ENCODE measurements at places on chromosomes 3 and 15.

- no peak for DNase-seq
These were observed 37.4 kb upstream of the AZI2 start for GRCh38 chr3:28386049-28386448.

- no peak for DNase-seq
These were observed 128.5 kb downstream of the MYRIP start for GRCh38 chr3:39937874-39938273.

GRCh38 chr3:160546727-160547126, 18.6 kb downstream of the KPNA4 start:
- DNase-seq = no peak

GRCh38 chr3:131349946-131350347, 31.6 kb upstream of the NUDT16 start:
- no peak for DNase-seq

DNA sequence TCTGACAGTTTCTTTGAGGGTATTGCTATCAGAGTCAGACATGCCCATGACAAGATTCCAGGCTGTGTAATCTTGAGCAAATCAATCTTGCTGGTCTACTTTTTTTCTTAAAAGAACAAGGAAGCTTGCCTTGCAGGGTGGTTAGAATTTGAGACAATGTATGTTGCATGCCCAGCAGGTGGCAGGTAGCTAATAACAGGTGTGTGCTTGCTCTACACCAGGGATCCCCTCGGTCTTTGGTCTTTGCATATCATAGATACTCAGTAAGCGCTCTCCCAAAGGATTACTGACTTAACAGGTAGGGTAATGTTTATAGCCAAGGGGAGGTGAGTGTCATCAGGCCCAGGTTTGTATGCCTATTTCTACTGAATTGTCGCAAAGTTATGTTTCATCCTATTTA, 37.3 kb downstream of the CACNA1D start:
- no peak for DNase-seq

DNA sequence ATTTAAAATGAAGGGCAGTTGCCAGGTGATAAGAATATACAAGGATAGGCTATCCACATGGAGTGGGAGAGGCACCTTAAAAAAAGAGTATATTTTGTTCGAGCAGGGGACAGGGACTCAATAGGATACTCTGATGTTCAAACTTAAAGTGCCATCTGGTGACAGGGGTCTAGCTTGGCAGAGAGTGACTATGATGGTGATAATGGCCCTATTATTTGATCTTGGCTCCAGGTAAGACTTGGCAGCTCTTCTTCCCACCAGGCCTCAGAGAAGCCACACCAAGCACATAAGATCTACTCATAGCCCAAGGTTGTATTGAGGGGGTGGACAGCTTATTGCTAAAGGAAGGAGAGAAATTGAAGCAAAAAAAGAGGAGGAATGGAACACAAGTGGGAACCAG, 109.0 kb upstream of the MANF start:
- DNase-seq = no peak

DNA sequence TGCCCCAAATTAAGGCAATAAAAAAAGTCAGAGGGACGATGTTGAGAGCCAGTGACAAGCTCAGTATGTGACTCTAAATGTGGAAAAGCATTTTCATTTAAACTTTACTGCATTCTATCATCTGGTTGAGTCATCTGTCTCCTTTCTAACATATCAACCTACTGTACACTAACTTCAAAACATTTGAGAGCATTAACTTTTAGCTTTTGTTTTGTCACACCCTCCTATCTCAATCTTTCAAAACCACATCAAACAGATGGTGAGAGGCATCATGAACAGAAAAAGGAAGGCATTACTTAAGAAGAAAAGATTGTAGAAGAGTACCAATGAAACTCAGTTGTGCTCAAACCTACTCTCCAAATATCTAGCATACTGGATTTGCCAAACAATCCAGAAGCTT, 4.8 kb downstream of the LRRC58 start:
- DNase-seq = no peak

DNA sequence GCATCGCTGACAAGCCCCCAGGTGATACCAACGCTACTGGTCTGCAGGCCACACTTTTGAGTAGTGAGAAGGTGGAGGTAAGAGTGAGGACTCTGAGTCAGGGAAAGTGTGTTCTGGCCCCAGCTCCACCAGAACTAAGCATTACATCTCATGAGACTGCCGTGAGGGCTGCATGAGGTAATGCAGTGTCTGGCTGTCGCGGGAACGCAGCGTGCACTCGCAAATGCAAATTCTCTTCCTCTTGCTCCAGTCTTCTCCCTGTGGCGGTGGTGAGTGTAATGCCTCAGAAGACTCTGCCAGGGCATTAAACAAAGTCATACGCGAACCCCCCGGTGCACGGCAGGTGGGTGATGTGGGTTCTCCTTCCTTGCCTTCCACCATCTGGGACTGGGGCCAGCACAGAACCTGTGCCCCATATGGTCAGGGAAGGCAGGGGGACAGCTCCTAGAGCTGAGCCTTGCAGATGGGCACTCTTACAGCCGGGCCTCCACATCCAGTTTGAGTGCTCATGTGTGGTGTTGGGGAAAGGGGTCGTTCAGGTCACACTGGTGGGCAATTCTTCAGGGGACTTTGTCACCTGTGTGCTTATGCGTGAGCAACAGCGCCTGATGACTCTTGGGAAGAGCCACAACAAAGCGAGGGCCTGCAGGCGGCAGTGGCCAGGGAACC, 175.8 kb downstream of the XXYLT1 start:
- no peak for DNase-seq

DNA sequence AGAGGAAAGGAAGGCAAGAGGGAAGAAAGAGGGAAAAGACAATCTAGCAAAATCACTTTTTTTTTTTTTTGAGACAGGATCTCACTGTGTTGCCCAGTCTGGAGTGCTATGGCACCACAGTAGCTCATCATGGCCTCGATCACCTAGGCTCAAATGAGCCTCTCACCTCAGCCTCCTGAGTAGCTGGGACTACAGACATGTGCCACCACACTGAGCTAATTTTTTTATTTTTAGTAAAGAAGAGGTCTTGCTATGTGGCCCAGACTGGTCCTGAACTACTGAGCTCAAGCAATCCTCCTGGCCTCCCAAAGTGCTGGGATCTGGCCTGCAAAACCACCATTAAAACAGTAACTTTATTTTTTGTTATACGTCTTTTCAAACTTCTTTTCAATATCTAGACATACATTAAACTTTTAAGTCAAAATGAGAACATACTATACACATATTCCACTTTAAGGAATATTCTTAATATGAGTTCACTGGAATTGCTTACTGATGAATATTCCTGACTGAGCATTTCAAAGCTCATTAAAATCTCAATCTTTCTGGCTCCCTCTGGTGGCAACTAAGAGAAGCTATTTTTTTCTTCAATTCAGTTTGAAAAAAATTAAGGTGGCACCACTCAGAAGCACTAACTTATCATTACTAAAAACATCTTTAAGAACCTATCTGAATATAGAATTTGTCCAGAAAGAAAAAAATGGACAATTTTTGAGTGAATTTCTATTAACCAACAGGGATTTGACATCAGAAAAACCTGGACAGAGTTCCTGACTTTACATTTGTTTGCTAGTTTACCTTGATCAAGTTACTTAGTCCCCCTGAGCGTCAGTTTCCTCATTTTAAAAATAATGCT, 40.9 kb downstream of the UACA start:
- DNase-seq = peak; percentile 48

- no peak for DNase-seq
These were observed 103.9 kb downstream of the SHQ1 start for GRCh38 chr3:72744330-72744729.

DNA sequence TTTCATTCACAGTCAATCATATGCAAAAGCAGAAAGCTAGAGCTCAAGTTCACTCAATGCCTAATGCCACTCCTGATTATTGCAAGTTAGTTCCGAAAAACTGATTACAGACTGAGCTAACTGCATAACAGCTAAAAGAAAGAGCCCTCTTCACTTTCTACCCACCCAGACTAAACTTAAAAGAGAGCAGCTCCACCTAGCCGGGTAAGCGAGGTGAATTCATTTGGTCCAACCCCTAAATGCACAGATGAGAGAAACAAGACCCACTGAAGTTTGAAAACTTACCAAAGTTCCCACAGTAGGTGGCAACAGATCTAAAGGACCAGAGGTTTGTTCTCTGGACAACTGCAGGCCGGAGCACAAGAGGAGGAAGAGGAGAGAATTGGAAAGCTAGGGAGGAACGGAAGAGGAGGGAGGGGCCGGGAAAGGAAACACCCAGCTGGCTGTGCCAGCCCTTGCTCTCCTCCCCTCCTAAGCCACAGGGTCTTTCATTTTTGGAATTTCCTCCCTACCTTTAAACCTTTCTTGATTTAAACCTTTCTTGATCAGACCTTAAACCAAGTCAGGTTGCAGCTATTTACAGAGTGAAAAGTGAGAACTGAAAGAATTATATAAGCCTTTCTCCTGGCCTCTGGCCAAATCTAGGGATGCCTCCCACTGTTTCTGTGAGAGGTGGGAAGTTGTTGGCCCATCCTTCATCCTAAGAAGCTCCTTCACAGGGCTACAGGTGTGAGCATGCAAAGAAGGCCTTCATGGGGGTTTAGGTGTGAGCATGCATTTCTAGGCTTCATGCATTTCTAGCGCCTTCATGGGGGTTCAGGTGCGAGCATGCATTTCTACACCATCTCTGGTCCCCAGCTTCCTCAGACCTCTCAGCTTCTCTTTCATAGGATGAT, 114.7 kb upstream of the LMOD3 start:
- DNase-seq = no peak

DNA sequence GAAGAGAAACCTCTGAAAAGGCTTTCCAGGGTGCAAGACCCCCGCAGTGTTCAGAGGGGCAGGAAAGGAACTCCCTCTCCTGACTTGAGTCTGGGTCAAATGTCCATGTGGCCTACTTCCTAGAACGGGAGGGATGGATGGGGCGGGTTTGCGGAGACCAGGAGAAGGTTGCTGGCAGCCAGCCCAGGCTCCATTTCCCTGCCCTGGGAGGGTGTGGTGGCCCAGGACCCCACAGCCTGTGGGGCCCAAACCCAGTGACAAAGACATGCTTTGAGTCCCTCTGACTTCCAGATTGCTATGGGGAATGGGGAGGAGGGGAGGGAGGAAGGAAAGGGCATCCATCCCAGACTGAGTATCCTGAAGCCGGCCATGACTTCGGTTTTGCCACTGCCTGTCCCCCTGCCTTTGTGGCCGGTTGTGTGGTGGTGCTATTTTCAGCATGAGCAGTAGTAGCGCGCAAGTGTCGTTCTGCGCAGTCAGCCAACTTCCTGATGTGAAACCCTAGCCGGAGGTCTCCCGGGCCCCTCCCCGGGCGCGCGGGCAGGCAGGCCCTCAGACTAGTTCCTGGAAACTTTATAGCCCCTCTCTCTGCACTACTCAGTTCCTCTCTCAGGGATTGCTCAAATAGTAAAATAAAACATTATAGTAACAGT, 24.4 kb downstream of the MAGEF1 start:
- DNase-seq = no peak

DNA sequence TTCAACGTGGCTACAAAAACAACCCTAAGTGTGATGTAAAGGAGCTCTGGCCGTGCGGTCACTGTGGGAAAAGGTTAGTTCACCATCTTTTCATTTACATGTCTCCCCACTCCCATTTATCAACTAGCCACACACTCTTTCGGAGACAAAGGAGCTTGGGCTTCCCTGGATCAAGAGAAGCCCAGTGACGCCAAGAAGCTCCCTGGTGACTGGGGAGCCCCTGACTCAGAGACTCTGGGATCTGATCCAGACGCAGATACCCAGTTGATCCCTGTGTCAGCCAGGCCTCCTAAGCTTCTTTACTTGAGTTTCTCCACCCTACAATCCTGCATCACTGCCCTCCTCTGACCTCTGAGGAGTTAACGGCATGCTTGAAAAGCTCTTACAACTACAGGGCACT, 43.9 kb downstream of the HEG1 start:
- DNase-seq = peak; percentile 5

DNA sequence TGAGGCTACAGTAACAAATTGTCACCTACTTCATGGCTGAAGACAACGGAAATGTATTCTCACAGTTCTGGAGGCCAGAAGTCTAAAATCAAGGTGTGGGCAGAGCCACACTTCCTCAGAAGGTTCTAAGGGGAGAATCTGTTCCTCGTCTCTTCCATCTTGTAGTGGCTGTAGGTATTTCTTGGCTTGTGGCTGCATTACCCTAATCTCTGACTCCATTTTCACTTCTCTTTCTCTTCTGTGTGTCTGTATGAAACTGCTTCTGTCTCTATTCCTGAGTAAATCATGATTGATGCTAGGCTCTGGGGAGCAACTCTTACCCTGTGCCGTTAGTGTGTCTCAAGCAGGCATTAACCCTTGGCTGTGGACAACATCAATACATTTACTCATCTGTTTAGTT, 164.7 kb downstream of the SQOR start:
- no peak for DNase-seq

GRCh38 chr15:87916208-87916607, 340.3 kb downstream of the NTRK3 start:
- no peak for DNase-seq

DNA sequence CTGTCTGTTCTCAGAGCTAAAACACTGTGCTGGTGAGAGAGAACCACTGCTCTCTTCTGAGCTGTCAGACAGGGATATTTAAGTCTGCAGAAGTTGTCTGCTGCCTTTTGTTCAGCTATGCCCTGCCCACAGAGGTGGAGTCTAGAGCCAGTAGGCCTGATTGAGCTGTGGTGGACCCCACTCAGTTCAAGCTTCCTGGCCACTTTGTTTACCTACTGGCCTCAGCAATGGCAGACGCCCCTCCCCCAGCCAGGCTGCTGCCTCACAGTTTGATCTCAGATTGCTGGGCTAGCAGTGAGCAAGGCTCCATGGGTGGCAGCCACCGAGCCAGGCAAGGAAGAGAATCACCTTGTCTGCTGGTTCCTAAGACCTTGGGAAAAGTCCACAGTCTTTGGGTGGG, 21.0 kb upstream of the CACNA1D start:
- no peak for DNase-seq

GRCh38 chr3:100941041-100941440, 52.2 kb downstream of the ABI3BP start:
- DNase-seq = no peak

DNA sequence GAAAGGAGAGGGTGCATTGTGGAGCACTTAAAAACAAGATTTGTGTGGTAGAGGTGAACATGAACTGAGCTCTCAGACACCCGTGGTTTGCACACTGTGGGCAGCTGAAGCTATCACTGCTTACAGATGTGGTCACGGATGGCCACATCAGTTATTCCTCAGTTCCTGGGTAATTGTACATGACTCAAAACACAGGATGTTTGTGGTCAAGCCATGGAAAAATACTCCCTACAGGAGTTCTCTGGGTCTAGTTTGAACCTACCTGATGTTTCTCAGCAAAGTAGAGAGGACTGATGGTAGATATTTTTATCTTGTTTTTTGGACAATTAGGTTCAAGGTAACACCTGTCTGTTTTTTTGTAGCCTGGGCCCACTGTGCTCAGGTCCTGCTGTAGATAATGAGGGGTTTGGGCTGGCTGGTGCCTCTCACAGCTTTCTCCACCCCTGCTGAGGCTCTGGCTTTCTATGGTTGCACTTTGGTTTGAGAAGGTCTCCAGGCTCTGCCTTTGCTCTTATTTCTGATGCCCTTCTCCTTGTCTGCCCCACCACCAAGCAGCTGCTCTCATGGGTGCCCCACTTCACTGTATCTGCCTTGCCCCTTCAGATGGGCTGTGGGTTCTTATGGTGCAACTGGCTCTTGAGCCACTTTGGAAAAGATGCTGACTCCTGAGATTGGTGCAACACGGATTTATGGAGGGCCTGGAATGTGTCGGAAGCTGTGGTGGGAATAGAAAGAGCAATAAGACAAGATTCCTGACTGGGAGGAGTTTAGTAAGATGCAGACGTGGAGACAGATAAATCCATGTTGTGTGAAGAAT, 40.1 kb downstream of the CDCP1 start:
- DNase-seq = no peak

- DNase-seq = no peak
These were observed 21.7 kb downstream of the MELTF start for GRCh38 chr3:197007953-197008352.

Measured in neural progenitor cell (in vitro differentiated cells).